Endothelial cell of umbilical vein (primary cell): ENCODE measurements at places on chromosomes 13 and 19. TPM values are rescaled to one million over a fixed set of nuclear protein-coding genes. Genes with fewer than 3 reads are reported as not detected.

- DNase-seq = no peak
These were observed 528.7 kb upstream of the KLF12 start for GRCh38 chr13:74662905-74663304.

DNA sequence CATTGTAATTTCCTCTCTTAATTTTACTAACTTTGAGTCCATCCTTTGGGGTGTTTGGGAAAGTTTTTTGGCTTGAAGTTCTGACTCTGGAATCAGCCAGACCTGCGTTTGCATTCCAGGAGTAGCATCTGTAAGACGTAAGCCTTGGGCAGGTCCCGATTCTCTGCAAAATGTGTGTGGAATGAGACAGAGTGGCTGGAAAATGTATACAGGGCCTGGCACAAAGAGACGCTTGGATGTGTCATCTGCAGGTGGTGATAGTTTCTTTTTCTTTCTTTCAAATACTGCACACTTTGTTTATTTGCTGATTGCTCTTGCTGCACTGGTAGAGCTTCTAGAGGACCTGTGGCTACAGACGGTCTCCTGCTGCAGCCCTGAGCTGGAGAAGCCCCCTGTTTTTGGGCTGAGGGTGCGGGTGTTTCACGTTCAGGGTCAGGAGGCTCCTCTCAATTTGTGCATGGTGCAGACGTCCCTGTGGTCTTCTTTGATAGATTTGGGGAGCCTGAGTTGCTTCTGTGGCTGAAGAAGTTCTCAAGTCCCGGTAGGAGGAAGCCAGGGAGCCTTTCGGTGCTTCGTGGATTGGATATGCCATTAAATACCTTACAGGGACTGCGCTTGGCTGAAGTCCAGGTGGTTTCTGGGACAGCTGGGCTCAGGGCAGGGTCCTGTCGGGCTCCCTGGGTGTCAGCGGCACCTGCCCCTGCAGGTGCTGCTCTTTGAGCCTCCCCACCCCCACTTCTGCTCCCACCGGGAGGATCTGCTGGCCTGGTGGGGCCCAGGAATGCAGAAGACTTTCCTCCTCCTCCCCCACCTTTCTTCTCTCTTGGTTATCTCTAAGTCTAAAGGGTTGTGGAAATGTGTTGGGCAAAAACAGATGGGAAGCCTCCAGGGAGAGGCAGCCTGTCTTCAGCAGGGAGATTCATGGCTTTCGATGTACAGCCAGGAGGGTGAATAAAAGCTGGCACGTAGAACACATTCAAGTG is 44.0 kb upstream of the GAS6 start:
- DNase-seq = no peak

GRCh38 chr19:11692127-11692790 is 46.5 kb downstream of the ZNF823 start:
- DNase-seq = no peak

GRCh38 chr13:109867766-109868165 is 81.4 kb upstream of the IRS2 start:
- no peak for DNase-seq

ARL11 gene
- total RNA-seq = 0.20 and 0.23 TPM in 2 replicates

DNA sequence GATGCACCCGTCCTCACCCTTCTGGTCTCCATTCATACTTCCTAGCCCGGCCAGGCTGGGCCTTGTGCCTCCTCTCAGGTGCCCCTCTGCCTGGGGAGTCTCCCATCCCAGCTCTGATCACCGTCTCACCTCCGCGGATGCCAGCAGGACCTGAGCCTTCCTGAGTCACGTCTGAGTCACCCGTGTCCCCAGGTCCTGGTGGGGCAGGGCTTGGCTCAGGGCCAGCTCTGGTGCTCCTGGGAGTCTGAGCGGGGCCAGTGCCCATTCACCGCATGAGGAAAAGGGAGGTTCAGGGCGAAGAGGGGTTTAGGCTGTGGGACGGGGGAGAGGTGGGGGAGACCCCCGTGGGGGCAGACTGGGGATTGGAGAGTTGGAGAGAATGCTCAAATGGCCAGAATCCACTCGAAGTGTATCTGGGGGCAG is 593 bp downstream of the ATP8B3 start:
- peak; percentile 30 for DNase-seq

- DNase-seq = no peak
These were observed 68.8 kb downstream of the GNG7 start for GRCh38 chr19:2633693-2634075.

RNF113B gene
- total RNA-seq = not detected in 2 replicates

CCDC194 gene
- total RNA-seq = not detected in 2 replicates

KLK15 gene
- not detected in 2 replicates for total RNA-seq

DNA sequence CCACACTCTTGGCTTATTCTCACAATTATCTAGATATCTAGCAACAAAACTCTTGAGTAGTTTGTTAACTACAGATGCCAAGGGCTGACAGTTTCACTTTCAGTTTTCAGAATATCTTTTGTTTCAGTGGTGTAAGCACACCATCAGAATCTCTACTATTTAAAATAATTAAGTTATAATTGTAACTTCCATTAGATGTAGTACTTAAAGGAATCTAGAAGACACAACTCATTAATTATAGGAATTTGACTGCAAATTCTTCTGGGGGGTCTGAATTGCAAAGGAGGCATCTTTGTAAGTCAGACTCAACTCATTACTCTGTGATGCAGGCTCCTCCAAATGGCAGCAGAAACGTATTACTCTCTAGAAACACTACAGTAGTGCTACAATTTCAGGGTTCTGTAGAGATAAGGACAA is 44.9 kb upstream of the USPL1 start:
- peak; percentile 77 for DNase-seq

- DNase-seq = no peak
These were observed 93.7 kb downstream of the TRPC4 start for GRCh38 chr13:37775871-37776270.

DNA sequence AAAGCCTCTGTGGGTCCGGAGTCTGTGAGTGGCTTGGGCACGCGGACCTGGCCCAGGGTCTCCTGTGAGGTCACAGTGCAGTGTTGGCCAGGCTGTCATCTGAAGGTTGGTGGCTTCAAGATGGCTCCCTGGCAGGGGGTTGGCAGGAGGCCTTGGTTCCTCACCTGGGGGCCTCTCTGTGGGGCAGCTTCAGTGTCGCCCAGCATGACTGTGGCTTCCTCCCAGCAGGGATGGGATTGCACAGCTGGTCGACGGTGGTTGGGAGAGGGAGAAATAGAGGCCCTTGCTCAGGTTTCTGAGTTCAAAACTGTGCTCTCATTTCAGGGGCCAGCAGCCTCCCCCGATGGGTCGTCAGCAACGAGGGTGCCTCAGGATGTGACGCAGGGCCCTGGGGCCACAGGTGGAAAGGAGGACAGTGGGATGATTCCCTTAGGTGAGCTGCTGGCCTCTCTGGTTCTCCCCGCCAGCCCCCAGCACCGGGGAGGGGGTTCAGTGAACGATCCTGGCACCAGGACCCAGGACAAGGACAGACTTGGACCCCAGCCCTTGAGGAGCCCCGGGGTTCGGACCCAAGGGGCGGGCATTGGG is 17.2 kb downstream of the ZNF444 start:
- no peak for DNase-seq

ALOX5AP gene
- 0.60 TPM in 1 of 2 replicates, not detected in the other for total RNA-seq

DNA sequence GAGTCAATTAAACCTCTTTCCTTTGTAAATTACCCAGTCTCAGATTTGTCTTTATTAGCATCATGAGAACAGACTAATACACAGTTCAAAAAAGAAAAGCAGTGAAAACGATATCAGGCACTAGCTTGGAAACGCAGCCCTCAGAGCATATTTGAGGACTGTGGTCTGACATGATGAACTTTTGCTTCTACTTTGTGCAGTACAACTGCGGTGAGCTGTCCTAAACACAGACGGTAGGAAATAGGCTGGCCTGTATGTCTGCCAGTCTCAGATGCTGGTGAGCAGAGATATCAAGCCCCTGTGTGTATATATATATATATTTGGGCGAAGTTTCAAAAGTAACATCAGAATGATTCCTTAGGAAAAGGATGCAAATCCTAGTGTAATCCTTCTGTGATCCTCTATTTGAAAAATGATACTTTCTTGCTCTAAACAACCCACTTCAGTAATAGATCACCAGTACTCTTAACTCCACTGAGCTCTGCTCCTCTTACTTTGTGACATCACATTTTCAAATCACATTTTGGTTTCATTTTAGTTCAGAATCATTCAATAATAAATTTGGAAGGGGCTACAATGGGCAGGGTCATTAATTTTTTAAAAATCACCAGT is 74.4 kb downstream of the TNFRSF19 start:
- no peak for DNase-seq

- no peak for DNase-seq
These were observed 100.1 kb upstream of the CLDN10 start for GRCh38 chr13:95452375-95452774.

HSD17B14 gene
- total RNA-seq = 20.9 and 21.5 TPM in 2 replicates

GNA15 gene
- not detected in 2 replicates for total RNA-seq

DNA sequence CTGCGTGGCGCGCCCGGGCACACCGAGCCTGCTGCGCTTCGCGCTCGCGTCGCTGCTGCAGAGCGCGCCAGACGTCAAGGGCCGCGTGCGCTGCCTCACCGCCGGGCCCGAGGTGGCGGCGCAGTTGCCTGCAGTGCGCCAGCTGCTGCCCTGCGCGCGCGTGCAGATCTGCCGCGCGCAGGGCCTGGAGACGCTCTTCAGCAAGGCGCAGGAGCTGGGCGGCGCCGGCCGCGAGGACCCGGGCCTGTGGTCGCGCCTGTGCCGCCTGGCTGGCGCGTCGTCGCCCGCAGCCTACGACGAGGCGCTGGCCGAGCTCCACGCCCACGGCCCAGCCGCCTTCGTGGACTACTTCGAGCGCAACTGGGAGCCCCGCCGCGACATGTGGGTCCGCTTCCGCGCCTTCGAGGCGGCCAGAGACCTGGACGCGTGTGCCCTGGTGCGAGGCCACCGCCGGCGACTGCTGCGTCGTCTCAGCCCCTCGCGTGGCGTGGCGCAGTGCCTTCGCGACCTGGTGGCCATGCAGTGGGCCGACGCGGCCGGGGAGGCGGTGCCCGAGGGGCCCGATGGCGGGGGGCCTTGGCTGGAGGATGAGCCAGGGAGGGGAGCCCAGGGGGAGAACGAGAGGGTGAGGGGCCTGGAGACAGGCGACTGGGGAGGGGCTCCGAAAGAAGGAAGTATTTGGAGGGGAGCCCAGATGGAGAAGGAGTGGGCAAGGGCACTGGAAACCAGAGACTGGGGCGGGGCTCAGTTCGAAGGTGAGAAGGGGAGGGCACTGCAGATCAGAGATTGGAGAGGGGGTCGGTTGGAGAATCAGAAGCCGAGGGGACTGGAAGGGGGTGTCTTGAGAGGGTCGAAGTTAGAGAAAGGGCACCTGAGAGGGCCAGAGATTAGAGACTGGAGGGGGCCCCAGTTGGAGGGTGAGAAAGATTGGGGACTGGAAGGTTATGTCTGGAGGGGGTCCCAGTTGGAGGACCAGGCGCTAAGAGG is 24.7 kb downstream of the ZSWIM9 start:
- DNase-seq = no peak

- no peak for DNase-seq
These were observed 200.5 kb downstream of the SUCLA2 start for GRCh38 chr13:47800593-47800992.

- no peak for DNase-seq
These were observed 886 bp downstream of the CRLF1 start for GRCh38 chr19:18605546-18606280.

DNA sequence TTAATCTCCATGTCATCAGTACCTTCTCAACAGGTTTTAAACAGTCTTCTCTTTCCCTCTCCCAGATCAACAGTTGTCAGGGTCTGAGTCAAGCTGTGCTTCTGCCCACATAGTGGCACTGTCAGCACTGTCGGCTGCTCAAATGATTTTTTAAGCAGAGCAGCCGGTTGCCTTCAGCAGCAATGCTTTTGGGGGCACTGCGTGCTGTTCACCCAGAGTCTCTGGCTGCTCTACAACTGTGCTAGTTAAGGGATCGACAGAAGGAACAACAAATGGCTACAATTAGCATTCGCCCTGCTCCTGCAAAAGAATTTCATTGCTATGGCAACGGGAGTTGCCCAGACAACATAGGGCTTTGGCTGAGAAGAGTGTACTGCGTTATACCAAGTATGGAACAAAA is 412.9 kb downstream of the DIAPH3 start:
- peak; percentile 4 for DNase-seq

- DNase-seq = no peak
These were observed 6.0 kb downstream of the PEX11G start for GRCh38 chr19:7482584-7483439.

- no peak for DNase-seq
These were observed 1684.2 kb upstream of the SLC10A2 start for GRCh38 chr13:104750377-104750776.

TPTE2 gene
- total RNA-seq = not detected in 2 replicates

DNA sequence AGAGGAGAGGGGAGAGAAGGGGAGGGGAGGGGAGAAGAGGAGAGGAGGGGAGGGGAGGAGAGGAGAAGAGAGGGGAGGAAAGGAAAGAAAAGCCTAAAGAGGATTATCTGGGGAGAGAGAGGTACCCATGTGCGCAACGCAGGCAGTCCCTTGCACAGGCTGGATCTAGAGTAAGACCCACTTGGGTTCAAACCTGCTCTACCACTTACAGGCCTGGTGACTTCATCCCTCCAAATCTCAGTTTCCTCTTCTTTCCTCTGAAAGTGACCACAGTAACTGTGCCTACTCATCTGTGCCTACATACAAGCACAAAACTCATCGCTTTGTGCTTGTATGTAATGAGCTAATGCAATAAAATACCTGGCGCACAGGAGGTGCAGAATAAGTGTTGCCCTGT is 732 bp upstream of the MAP1S start:
- no peak for DNase-seq

- DNase-seq = no peak
These were observed 6.5 kb downstream of the MEIOSIN start for GRCh38 chr19:45739498-45740439.

DNA sequence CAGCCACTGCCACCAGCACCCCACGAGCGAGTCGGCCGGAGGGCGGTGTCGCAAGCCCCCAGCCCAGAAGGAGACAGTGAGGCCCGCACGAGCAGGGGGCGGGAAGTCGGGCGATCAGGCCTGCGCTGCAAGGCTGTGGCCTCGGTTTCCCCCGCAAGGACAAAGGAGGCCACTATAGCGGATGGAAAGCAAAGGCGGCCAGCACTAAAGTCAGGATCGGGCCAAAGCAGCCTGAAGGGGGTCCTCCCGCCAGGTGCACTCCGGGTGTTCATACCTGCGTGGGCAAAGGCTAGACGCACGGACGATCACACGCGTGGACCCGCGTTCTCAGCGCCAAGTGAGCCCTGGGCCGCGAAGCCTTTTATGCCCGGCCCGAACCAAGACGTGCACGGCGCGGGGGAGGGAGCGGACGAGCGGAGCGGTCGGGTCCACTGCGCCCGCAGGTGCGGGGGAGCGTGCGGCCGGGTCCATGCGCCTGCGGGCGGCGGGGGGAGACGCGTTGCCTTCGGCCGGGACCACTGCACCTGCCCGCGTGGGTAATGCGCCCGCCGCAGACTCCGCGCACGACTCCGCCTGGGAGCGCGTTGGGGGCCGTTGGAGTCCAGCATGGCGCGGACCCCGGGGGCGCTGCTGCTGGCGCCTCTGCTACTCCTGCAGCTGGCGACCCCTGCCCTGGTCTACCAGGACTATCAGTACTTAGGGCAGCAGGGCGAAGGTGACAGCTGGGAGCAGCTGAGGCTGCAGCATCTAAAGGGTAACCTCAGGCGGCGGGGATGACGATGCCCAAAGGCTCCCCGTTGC is at the start of the genes PRDX2 and THSD8:
TSS of gene PRDX2 (minus strand) at position 335 of the 801 bp plus-strand sequence. CDS start 539 bp downstream, outside the sequence.
TSS of gene THSD8 (plus strand) at position 604 of the 801 bp plus-strand sequence. CDS start at position 607, 3 bp downstream.
- DNase-seq = peak; percentile 75

LENG1 gene
- 5.0 and 6.9 TPM in 2 replicates for total RNA-seq
